ENCODE measurements at places on chromosomes 7 and 10. TPM values are rescaled to one million over a fixed set of nuclear protein-coding genes. Genes with fewer than 3 reads are reported as not detected.

- no peaks in the 10 kb centered on the region for H3K27me3 ChIP-seq
- H3K4me3 ChIP-seq = no peak overlapping the region
- H3K4me1 ChIP-seq = no peaks in the 10 kb centered on the region
- no peak overlapping the region for H3K27ac ChIP-seq
- no peak for DNase-seq
- no peaks in the 10 kb centered on the region for H3K36me3 ChIP-seq
These were observed 1.1 kb downstream of the TMEM196 start for GRCh38 chr7:19772306-19772705.

Gene LRRC4
- total RNA-seq = 1.4 TPM

Gene GLI3
- total RNA-seq = 8.9 TPM

DNA sequence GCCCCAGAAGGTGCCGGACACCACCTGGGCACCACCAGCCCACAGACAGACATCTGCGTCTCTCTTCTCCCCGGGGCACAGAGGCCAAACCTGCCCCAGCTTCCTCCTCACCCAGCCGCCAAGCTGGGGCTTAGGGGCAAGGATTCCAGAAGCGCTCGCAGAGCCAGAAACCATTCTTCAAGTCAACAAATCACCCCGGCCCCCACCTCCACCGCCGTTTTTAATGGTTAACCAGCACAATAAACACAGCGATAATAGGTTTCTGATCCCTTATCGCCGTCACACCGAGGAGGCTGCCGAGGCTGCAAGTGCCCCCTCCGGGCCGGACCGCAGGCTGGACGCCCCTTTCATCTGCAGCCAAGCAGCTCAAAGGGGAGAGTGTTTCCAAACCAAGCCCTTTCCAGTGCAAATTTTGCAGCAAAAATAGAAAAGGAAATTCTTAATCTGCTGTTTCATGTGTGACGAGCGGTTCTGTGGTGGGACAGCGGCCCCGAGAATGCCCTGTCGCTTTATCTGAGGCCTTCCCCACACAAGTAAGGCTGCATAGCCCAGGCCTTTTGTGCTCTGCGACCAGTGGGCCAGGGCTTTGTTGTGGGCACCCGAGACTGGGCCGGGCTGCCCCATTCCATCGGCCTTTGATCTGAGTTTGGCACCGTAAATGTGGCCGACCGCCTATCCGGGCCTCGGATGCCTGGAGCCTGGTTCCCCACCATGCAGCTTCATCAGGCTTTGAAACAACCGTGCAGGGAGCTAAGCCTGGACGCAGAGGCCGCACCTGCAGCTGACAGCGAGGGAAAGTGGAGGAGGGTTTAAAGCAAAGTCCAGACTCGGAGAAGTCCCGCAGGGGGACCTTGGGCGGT, 83.2 kb downstream of the FOXL3 start:
- no peaks in the 10 kb centered on the region for H3K36me3 ChIP-seq
- H3K27ac ChIP-seq = no peak overlapping the region
- no peak for DNase-seq
- H3K4me3 ChIP-seq = no peak overlapping the region
- H3K27me3 ChIP-seq = no peaks in the 10 kb centered on the region

Gene WDR86
- total RNA-seq = 1.0 TPM

All from SJCRH30 (cell line).